Stimulated activated CD8-positive, alpha-beta memory T cell treated with anti-CD3 and anti-CD28 coated beads, Interleukin-7, amount 100 ng/mL, for 1 hour (primary cell): ENCODE measurements at places on chromosomes 7 and 10.

DNA sequence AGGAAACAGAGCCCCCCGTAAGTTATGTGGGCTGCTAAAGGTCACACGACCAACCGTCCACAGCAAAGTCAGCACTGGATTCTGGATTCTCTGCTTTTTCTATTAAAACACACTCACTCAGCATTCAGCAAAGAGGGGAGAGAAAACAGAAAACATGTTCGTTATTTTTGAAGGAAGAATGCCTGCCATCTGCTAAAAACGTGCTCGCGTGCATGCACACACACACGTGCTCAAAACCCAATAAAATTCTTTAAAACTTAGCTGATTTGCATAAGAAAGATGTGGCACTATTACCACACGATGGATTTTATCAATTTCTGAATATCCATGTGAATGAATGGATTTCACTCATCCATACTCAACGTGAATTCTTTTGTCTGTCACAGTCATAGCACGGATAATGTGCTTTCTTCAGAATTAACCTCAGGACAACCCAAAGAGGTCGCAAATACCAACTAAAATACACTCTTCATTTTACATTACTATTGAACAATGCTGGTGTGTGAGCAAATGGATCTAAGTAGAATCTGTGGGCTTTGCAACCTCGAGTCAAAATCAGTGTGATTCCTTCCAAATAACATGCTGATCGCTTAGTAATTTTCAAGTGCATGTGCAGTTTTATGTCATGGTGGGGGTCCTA lies 40.8 kb downstream of the NRP1 start:
- DNase-seq, result no peak

- DNase-seq, result no peak
Observed at GRCh38 chr10:120644556-120645410, 187.8 kb downstream of the PLPP4 start.

- DNase-seq, result no peak
Observed at GRCh38 chr7:84076219-84076618, 118.4 kb downstream of the SEMA3A start.

DNA sequence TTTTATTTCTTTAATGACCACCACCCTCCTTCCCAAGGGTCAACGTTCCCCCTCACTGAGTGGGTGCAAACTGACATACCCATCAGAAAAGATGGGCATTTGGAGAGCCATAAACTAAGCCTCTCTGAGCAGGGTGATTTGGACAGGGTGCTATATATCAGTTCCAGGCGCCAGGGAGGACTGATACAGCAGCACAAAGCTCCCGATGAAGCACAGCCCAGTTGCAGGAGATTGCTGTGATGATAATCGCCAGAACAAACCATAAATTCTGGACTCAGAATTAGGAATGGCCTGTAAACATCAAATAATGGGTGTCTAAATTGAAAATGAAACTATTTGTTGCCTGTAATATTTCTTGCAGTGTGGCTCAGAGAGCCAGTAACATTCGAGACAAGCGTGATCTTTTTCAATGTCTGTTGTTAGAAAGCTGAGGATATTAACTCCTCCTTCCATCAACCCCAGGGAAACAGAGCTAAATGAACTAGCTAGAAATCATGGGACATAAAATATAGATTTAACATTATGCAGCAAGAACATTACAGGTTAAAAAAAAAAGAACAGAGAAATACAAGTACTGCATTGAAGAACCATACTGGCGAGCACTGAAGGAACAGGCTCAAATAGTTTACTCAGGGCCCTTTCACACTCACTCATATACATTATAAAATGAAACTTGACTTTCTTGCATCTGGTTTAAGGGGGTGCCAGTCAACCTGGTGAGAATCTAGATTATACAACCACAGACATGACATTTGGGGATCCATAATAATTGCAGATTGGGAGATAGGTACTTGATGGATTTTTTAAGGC lies 137.5 kb upstream of the LRRTM3 start:
- no peak for DNase-seq

DNA sequence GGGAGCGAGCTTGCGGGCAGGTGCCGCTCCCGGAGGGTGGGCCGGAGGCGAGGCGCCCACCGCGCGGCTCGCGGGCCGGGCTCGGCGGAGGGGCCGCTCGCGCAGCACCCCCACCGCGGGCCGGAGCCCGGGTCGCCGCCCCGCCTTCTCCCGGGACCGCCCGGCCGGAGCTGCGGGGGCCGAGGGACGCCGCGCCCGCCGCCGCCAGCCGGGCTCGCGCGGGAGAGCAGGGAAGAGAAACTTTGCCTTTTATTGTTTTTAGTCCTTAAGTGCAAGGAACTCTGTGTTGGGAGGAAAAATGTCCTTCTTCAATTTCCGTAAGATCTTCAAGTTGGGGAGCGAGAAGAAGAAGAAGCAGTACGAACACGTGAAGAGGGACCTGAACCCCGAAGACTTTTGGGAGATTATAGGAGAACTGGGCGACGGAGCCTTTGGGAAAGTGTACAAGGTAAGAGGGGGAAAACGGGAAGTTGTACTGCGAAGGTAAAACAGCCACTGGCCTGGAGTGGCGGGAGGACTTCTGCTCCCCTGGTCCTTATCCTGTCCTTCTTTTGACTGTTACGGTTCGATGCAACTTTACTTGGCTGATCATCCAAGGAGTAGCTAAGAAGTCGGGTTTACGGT lies 620 bp downstream of the SLK start:
- DNase-seq, result no peak

GRCh38 chr10:115974351-115974750 lies 298.7 kb downstream of the GFRA1 start:
- no peak for DNase-seq

DNA sequence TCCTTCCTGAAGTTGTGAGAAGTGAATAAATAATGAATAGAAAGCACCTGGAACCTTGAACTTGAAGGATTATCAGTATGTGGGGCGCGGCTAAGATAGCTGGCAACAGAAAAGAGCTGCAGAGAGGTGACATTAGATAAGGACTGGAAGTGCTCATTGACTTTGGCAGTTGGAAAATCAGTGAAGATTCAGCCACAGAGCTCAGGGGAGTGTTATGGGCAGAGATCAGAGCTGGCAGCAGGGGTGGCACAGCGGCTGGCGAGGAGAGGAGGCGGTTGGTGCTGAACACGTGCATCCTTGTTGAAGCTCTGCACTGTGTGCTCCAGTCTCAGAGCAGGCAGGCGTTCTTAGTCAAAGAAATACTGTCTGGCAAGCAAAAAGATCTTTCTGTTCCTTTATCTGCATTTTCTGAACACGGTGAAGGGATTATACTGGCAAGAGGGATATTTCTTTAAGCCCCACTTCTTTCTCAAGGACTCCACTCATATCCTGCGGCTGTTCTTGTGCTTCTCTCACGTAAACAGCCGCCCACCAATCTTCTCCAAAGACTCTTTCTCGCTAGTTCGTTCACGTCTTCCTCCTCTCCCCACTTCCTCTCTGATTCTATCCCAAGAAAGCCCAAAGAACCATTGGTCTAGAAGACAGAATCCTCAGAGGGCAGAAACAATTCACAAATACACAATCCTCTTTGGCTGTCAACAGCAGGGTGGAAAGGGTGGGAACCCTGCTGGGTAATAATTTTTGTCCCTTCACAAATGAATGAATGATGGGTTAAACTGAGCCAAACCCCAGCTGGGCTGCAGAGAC lies 38.6 kb upstream of the ADD3 start:
- DNase-seq, result no peak

GRCh38 chr7:36336390-36336789 lies 53.3 kb upstream of the ANLN start:
- no peak for DNase-seq

DNA sequence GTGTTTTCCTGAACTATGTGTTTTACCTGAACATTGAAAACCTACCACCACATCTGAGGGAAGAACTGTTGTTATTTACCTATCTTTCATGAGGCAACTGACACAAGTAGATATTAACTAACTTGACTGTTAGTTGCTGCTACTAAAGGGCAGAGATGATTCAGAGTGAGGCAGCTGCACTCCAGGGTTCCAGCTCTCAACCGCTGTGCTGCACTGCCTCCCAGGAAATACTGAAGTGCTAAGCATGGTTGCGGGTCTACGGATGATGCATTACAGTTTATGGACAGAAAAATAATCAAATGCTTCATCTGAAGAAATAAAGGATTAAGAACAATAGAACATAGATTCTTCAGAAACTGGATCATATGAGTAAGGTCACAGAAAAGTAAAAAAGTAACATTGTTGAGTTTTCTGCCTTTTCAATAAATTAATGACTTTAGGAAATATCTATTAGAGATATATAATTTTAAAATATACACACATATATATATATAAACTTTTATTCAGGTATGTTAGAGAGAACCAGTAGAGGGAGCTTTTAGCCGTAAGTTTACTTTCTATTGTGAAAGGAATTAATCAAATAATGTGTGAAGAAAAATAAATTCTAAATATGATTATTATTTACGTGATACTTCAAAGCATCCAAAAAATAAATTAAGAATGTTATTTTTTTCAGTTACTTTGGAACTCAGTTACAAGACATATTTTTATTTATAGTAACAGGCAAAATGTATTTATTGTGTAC lies 620.0 kb downstream of the CNTNAP2 start:
- DNase-seq, result no peak

DNA sequence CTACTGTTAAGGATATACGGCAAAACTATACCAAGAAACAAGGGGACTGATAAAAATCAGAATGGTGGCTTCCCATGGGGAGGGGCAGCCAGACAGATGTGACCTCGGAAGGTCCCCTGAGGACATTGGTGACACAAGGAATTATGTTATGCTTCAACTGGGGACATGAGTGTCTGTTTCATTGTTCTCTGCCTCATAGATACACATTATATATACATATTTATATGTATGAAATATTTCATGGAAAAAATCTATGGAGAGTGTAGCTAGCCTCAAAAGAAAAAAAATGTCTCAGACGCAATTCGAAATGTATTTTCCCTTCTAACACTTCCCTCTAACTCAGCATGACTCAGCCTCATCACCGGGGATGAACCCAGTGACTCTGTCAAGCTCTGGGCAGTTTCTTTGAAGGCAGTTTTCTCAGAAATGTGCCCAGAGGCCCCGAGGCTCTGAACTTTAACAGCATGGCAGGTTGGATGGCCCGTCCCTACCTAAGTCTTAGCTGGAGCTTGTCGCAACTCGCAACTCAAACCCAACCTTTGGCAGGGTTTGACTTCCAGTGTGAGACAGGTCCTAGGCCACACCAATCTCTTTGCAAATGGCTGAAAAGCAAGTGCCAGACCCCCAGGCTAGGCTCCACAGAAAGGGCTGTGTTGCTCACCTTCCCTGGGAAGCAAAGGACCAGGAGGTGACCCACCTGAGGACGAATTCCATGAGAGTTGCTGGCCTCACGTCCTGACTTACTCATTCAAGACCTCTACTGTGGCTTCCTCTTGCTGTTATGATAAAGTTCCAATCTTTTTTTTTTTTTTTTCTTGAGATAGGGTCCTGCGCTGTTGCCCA lies 86.9 kb downstream of the CARD11 start:
- no peak for DNase-seq

DNA sequence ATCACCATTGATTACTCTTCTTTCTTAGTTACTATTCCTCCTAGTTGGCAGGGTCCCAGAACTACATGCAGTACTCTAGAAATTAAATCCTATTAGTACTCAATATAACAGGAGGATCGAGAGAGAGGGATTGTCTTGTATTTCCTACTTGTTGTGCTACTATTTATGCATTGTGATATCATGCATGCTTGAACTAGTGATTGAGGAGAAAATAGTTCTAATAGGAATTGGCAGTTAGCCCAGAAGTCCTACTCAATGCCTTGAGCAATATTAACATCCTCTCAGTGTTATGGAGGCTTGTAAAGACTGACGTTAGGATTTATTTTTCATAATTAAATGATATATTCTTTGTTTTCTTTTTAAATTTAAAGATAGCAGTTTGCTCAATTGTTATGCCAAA lies 67.4 kb downstream of the FOXP2 start:
- no peak for DNase-seq

DNA sequence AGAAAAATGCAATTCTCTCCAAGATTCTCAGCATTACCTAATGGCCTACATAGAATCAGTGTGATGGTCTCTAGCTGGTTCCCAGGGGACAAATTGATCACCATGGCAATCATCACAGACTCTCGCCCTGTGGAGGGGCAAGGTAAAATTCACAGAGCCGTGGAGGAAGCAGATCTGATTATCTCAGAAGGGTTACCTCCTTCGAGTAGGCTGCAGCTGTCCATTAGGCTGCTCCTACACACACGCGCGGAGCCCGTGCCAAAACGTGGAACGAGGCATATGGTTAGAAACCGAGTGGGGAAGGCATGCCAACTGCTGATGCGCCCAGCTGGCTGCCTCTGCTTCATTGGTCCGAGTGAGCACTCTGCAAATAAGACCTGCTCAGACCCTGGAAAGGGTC lies 52.8 kb upstream of the PTER start:
- DNase-seq, result no peak

- DNase-seq, result no peak
Observed at GRCh38 chr10:125064681-125065492, 95.5 kb downstream of the CTBP2 start.

GRCh38 chr10:28293236-28294168 lies 9.4 kb downstream of the MPP7 start:
- no peak for DNase-seq

GRCh38 chr10:110360857-110361474 lies 56.2 kb upstream of the SMNDC1 start:
- no peak for DNase-seq

DNA sequence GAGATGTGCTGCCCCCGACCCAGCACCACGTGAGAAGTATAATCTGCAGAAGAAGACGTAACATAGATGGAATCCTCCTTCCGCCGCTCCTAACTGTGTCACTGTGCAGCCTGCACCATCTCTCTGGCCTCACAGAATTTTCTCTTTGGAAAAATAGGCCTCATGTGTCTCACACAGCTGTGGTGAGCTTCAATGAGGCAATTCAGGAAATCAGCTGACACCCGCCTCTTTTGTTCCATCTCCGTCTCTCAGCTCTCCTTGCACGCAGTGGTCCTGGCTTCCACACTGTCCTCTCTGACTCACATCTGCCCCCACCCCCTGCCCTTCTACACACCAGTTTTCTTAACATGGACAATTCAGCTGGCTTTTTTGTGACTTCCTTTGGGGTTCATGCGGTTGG lies 7.2 kb downstream of the C10orf90 start:
- DNase-seq, result no peak

DNA sequence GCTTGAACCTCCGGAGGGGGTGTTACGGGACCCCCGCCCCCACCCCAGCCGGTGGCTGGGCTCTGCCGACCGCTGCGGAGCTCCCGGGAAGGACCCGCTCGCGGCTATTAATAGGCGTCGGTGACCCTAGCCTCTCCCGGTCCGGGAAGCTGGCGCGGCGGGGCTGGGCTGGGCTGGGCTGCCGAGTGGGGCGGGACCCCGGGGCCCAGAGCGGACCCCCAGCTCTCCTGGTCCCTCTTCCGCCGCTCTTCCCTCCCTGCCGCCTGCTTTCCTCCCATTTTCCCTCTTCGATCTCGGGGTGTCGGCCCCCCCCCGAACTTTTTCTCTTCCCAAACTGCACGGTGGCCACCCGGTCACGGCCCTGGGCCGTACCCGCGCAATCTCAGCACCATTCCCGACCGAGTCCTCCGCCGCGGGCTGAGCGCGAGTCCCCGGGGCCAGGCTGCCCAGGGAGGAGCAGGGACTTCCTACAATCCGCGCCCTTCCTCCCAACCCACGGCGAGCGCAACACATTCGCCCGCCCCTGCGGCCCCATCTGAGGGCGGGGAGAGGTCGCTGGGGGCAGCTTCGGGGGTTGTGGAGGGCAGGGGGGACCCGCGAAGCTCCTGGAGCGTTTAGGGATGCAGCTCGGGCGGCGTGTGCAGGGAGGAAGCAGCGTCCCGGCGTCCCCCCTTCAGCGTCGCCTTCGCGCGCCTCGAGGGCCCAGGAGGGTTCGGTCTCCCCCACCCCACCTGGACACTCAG lies 3.1 kb upstream of the ELFN1 start:
- DNase-seq, result no peak
